ENCODE measurements at places on chromosomes 16 and 17. TPM values are rescaled to one million over a fixed set of nuclear protein-coding genes. Genes with fewer than 3 reads are reported as not detected.

JPH3 gene
- total RNA-seq, result 3.7 TPM

- H3K36me3 ChIP-seq, result no peaks in the 10 kb centered on the region
- H3K4me1 ChIP-seq, result no peaks in the 10 kb centered on the region
- no peaks in the 10 kb centered on the region for H3K27me3 ChIP-seq
- peak; percentile 43 for DNase-seq
- no peak overlapping the region for H3K27ac ChIP-seq
Observed at GRCh38 chr16:88505405-88506082, 52.5 kb downstream of the ZFPM1 start.

KRT16 gene
- not detected for total RNA-seq

GRCh38 chr17:67578142-67578457 lies 139.6 kb upstream of the NOL11 start:
- H3K27me3 ChIP-seq, result no peaks in the 10 kb centered on the region
- no peak for DNase-seq
- H3K27ac ChIP-seq, result no peak overlapping the region
- H3K4me3 ChIP-seq, result no peak overlapping the region
- no peaks in the 10 kb centered on the region for H3K36me3 ChIP-seq
- H3K4me1 ChIP-seq, result peaks cover 9% of the 10 kb centered on the region

GRCh38 chr17:44006272-44006597 lies 1.8 kb downstream of the NAGS start:
- no peak overlapping the region for H3K27ac ChIP-seq
- H3K36me3 ChIP-seq, result no peaks in the 10 kb centered on the region
- DNase-seq, result no peak

DNA sequence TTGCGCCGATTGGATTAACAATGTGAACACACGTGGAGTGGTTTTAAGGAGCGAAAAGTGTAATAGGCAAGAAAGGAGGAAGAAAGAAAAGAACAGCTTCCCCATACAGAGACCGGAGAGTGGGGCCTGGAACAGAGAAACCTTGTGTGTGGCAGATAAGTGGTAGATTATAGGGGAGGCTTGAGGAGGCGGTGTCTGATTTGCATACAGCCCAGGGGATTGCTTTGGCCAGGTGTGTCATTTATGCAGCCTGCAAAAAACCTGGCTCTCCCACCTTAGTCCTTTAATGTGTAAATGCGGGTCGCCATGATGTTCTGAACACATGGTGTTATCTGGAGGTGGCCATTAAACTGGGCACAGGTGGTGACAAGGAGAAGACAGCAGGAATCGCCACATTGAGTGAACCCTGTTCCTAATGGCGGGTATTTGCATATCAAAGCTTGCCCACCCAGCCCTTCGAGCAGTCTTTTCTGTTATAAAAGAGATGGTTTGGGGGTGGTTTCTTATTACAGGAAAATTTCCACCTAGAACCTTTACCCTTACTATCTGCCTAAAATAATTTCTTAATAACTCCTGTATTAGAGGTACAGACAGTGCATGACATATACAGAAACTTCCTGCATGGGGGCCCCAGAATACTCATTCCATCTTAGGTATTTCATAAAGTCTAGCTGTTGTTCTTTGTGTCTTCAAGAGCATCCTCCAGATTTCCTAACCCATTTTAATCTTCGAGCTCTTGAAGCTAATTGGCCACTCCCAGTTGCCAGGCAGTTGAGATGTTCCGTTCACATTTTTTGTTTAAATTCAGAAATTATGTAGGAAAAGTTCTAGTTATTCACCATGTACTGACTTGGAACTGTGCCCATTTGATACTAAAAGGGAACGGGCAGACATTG lies 292.5 kb downstream of the RBFOX1 start:
- no peak overlapping the region for H3K27ac ChIP-seq
- no peaks in the 10 kb centered on the region for H3K36me3 ChIP-seq
- no peaks in the 10 kb centered on the region for H3K27me3 ChIP-seq
- no peak overlapping the region for H3K4me3 ChIP-seq
- no peaks in the 10 kb centered on the region for H3K4me1 ChIP-seq

- no peaks in the 10 kb centered on the region for H3K36me3 ChIP-seq
- no peak overlapping the region for H3K4me3 ChIP-seq
- H3K27ac ChIP-seq, result no peak overlapping the region
- H3K27me3 ChIP-seq, result no peaks in the 10 kb centered on the region
Observed at GRCh38 chr17:72614476-72614870, 478.0 kb downstream of the SLC39A11 start.

PDP2 gene
- 27.8 TPM for total RNA-seq

DNA sequence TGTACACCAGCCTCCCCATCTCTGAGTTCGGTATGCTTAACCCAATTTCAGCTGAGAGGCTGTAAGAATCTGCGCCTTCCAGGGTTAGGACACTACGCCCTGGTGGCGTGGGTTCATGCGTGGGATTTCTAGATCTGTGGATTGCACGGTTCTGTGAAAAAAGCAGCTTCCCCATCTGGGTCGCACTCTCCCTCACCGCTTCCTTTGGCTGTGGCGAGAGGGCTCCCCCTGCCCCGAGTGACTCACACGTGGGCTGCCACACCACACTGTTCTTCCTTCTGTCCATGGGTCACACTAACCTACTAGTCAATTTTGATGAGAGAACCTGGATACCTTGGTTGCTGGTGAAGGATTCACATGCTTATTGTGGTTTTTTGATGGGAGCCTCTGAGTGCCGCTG lies 256.0 kb upstream of the MAF start:
- H3K27me3 ChIP-seq, result no peaks in the 10 kb centered on the region
- no peaks in the 10 kb centered on the region for H3K4me1 ChIP-seq
- no peak overlapping the region for H3K4me3 ChIP-seq
- no peak for DNase-seq
- no peak overlapping the region for H3K27ac ChIP-seq

DNA sequence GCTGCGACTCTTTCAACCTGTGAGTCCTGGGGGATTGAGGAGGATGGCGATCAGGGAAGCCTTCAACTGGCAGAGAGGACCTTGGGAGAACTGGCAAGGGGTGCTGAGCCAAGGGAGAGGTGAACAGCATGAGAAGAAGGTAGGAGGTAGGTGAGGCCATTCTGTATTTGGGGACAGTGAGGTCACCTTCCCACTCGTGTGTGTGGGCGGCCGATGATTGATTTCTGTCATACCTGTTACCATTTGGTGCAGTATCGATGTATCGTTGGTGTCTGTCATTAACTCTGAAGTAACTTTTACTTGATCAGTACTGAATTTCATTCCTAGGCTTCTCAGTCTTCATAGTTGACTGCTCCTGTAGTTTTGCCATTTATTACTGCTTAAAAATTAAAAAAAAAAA lies 3.8 kb downstream of the ARSG start:
- no peaks in the 10 kb centered on the region for H3K36me3 ChIP-seq
- no peaks in the 10 kb centered on the region for H3K27me3 ChIP-seq
- no peak overlapping the region for H3K4me3 ChIP-seq

ABCC12 gene
- total RNA-seq, result not detected

CEMP1 gene
- total RNA-seq, result not detected

GRCh38 chr16:19380328-19380727 lies 37.4 kb upstream of the TMC5 start:
- no peaks in the 10 kb centered on the region for H3K4me1 ChIP-seq
- no peak overlapping the region for H3K4me3 ChIP-seq
- DNase-seq, result no peak
- H3K27me3 ChIP-seq, result no peaks in the 10 kb centered on the region

DNA sequence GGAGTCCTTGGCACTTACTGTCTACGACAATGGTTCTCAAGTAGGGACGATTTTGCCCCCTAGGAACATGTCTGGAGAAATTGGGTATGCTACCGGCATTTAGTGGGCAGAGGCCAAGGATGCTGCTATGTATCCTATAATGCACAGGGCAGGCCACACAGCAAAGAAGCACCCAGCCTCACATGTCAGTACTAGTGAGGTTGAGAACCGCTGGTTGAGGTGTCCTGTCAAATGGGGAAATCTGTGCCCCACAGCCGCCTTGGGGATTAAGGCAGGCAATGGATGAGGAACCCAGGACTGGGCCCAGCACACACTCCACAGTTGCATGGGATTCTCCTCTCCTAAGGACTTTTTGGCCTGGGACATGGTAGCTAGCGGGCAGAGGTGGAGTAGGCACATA lies 86.7 kb upstream of the TOB1 start:
- H3K4me1 ChIP-seq, result peaks cover 75% of the 10 kb centered on the region
- no peaks in the 10 kb centered on the region for H3K36me3 ChIP-seq
- H3K27ac ChIP-seq, result peak overlapping the region; percentile 99

FKBP10 gene
- total RNA-seq, result 86.3 TPM

NLRC3 gene
- total RNA-seq, result 1.7 TPM

DNA sequence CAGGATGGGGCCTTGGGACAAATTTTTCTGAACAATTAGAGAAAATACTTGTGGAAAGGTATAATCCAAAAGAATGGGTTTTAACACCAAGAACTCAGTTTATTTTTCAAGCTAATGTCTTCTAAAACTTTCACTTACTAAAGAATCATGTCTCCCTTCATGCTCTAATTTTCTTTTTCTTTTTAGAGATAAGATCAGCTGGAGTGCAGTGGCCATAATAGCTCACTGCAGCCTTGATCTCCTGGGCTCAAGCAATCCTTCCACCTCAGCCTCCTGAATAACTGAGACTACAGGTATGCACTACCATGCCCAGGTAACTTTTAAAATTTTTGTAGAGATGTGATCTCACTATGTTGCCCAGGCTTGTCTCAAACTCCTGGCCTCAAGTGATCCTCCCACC lies 5.5 kb downstream of the OR4D1 start:
- H3K4me1 ChIP-seq, result no peaks in the 10 kb centered on the region
- no peak for DNase-seq
- no peak overlapping the region for H3K4me3 ChIP-seq
- no peaks in the 10 kb centered on the region for H3K36me3 ChIP-seq

GRCh38 chr17:39080421-39081078 lies 70.9 kb downstream of the PLXDC1 start:
- no peak overlapping the region for H3K4me3 ChIP-seq
- no peaks in the 10 kb centered on the region for H3K27me3 ChIP-seq
- peaks cover 15% of the 10 kb centered on the region for H3K4me1 ChIP-seq
- H3K36me3 ChIP-seq, result no peaks in the 10 kb centered on the region
- no peak overlapping the region for H3K27ac ChIP-seq

GRCh38 chr17:38711792-38712571 lies 6.9 kb downstream of the MLLT6 start:
- no peak for DNase-seq
- H3K27me3 ChIP-seq, result no peaks in the 10 kb centered on the region
- H3K4me1 ChIP-seq, result peaks cover under 1% of the 10 kb centered on the region

- DNase-seq, result no peak
- no peak overlapping the region for H3K27ac ChIP-seq
- H3K27me3 ChIP-seq, result no peaks in the 10 kb centered on the region
- H3K4me1 ChIP-seq, result no peaks in the 10 kb centered on the region
Observed at GRCh38 chr16:27718201-27719105, 168.5 kb downstream of the KATNIP start.

CDR2L gene
- 8.9 TPM for total RNA-seq

DNA sequence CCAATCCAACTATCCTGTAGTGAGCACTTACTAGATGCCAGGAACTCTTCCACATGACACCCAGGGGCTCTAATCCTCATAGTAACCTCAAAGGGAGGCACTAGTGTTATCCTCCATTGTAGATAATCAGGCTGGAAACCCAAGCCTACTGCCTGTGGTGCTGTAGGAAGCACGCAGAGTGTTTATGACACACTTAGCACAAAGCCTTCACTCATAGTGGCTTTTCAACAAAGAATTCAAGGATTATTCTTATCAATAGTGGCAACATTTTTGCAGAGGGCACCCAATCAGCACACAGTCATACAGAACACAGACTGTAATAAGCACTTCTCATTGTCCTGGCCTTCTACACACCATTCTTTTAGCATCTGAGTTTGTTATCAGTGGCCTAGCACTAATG lies 18.5 kb upstream of the SOX9 start:
- H3K36me3 ChIP-seq, result no peaks in the 10 kb centered on the region
- H3K27me3 ChIP-seq, result no peaks in the 10 kb centered on the region
- no peak overlapping the region for H3K27ac ChIP-seq
- no peak overlapping the region for H3K4me3 ChIP-seq

DNA sequence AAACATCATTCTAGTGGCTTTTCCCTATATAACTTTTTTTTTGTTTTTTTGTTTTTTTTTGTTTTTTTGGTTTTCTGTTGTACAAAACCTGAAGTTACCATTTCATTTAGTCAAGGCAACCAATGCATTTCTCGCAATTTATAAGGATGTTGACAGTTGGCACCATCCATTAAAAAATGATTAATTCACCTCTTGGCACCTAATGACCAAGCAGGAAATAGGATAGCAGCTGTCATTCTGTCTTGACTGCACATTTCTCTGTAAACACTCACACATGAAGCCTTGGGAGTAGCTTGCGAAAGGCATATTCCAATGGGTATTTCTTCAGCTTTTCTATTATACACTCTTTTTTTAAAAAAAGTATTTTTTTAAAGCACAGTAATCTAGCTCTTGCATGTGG lies 77.5 kb downstream of the SYCE1L start:
- no peaks in the 10 kb centered on the region for H3K36me3 ChIP-seq
- no peak overlapping the region for H3K27ac ChIP-seq
- H3K4me3 ChIP-seq, result no peak overlapping the region
- no peak for DNase-seq

C16orf92 gene
- not detected for total RNA-seq

- no peaks in the 10 kb centered on the region for H3K27me3 ChIP-seq
- no peak overlapping the region for H3K4me3 ChIP-seq
- no peak for DNase-seq
- no peaks in the 10 kb centered on the region for H3K36me3 ChIP-seq
- H3K27ac ChIP-seq, result no peak overlapping the region
- H3K4me1 ChIP-seq, result peaks cover 10% of the 10 kb centered on the region
Observed at GRCh38 chr16:11147033-11147753, 108.8 kb downstream of the SOCS1 start.

- no peaks in the 10 kb centered on the region for H3K36me3 ChIP-seq
- peak within 1 kb of the TSS; percentile 82 for H3K27ac ChIP-seq
- H3K27me3 ChIP-seq, result no peaks in the 10 kb centered on the region
- peaks cover 5% of the 10 kb centered on the region for H3K4me1 ChIP-seq
Observed at GRCh38 chr16:27268376-27269299, at the start of gene NSMCE1. NSMCE1 (minus strand) TSS chr16:27268772; CDS start chr16:27257570, 11,202 bp downstream.

- peaks cover 12% of the 10 kb centered on the region for H3K4me1 ChIP-seq
- no peak overlapping the region for H3K27ac ChIP-seq
- DNase-seq, result no peak
- no peak overlapping the region for H3K4me3 ChIP-seq
Observed at GRCh38 chr17:3955673-3955988, 8.6 kb downstream of the ATP2A3 start.

GRCh38 chr16:49327466-49327865 lies 45.8 kb upstream of the CBLN1 start:
- H3K27ac ChIP-seq, result no peak overlapping the region
- no peak overlapping the region for H3K4me3 ChIP-seq
- H3K27me3 ChIP-seq, result no peaks in the 10 kb centered on the region
- no peaks in the 10 kb centered on the region for H3K4me1 ChIP-seq

NXN gene
- total RNA-seq, result 17.8 TPM

Data from adrenal gland (tissue), 19 donors.